ENCODE measurements at places on chromosomes 11 and 22. TPM values are rescaled to one million over a fixed set of nuclear protein-coding genes. Genes with fewer than 3 reads are reported as not detected.

GRCh38 chr22:50526108-50526833 lies 873 bp upstream of the SCO2 start:
- H3K27me3 ChIP-seq = no peaks in the 10 kb centered on the region
- H3K27ac ChIP-seq = peak overlapping the region; percentile 93
- DNase-seq = peak; percentile 94

- DNase-seq = peak; percentile 78
- peak within 1 kb of the TSS; percentile 96 for H3K4me3 ChIP-seq
- H3K36me3 ChIP-seq = no peaks in the 10 kb centered on the region
- H3K4me1 ChIP-seq = peaks cover 43% of the 10 kb centered on the region
- H3K27me3 ChIP-seq = no peaks in the 10 kb centered on the region
- H3K27ac ChIP-seq = peak within 1 kb of the TSS; percentile 91
Observed at GRCh38 chr22:43151251-43152002, at the start of gene TSPO. TSS of gene TSPO (plus strand) at chr22:43151559. CDS start at chr22:43159239, 7,680 bp downstream.

DNA sequence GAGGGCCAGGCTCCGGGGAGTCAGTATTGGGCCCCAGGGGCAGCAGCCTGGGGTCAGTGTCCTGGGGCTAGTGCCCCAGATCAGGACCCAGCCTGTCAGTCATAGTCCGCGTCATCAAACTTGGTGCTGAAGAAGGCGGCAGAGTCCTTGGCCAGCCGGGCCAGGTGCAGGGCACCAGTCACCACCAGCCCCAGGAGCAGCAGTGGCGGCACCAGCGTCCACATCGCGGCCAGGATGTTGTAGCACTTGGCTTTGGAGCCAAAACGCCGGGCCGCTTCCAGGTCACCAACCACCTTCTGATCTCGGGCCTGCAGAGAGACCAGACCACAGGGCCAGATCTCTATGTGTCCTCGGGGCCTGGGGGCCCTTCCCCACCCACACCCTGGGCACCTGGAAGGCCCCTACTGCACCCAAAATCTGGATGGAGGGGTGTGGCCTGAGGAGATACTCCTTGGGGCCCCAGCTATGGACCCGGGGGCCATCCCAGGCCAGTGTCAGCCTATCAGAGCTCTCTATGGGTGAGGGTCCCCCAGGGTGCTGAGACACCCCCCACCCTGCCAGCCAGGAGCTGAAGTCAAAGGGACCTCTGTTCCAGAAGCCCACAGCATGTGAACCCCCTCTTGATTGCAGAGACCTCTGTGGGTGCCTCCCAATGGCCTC lies 790 bp downstream of the IFITM5 start:
- H3K36me3 ChIP-seq = no peaks in the 10 kb centered on the region
- H3K27ac ChIP-seq = no peak overlapping the region
- H3K4me3 ChIP-seq = peak overlapping the region; percentile 62
- DNase-seq = no peak

GRCh38 chr11:95154514-95154913 lies 64.9 kb downstream of the ENDOD1 start:
- H3K4me1 ChIP-seq = peaks cover 47% of the 10 kb centered on the region
- H3K27me3 ChIP-seq = no peaks in the 10 kb centered on the region

SCGB1A1 gene
- not detected for total RNA-seq

SYNGR1 gene
- total RNA-seq = 5.3 TPM

DNA sequence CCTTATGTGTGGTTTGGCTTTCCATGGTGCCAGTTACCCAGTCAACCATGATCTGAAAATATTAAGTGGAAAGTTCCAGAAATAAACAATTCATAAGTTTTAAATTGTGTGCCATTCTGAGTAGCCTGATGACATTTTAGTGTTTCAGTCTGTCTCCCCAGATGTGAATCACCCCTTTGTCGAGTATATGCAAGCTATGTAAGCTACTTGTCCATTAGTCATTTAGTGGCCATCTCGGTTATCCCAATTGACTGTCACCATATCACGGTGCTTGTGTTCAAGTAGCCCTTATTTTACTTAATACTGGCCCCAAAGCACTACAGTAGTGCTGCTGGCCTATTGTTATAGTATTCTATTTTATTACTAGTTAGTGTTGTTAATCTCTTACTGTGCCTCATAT lies 44.9 kb downstream of the ATG16L2 start:
- H3K27ac ChIP-seq = no peak overlapping the region
- no peaks in the 10 kb centered on the region for H3K27me3 ChIP-seq
- DNase-seq = no peak
- H3K4me3 ChIP-seq = no peak overlapping the region
- no peaks in the 10 kb centered on the region for H3K4me1 ChIP-seq

GRCh38 chr11:96052921-96053651 lies 129.2 kb upstream of the MTMR2 start:
- peaks cover 79% of the 10 kb centered on the region for H3K4me1 ChIP-seq
- peak overlapping the region; percentile 26 for H3K4me3 ChIP-seq
- DNase-seq = no peak
- no peaks in the 10 kb centered on the region for H3K27me3 ChIP-seq
- peak overlapping the region; percentile 95 for H3K27ac ChIP-seq

- no peak overlapping the region for H3K27ac ChIP-seq
- no peaks in the 10 kb centered on the region for H3K27me3 ChIP-seq
- no peak for DNase-seq
- H3K4me1 ChIP-seq = peaks cover 48% of the 10 kb centered on the region
- no peaks in the 10 kb centered on the region for H3K36me3 ChIP-seq
Observed at GRCh38 chr11:73752903-73753302, 8.0 kb downstream of the RAB6A start.

GRCh38 chr11:112541140-112542046 lies 280.7 kb upstream of the PLET1 start:
- peaks cover 4% of the 10 kb centered on the region for H3K27me3 ChIP-seq
- peaks cover 2% of the 10 kb centered on the region for H3K36me3 ChIP-seq
- H3K4me1 ChIP-seq = peaks cover 41% of the 10 kb centered on the region

- no peaks in the 10 kb centered on the region for H3K36me3 ChIP-seq
- no peaks in the 10 kb centered on the region for H3K4me1 ChIP-seq
- H3K27ac ChIP-seq = no peak overlapping the region
- no peak for DNase-seq
- no peak overlapping the region for H3K4me3 ChIP-seq
- H3K27me3 ChIP-seq = peaks cover 31% of the 10 kb centered on the region
Observed at GRCh38 chr22:35491908-35492380, 48.7 kb upstream of the RASD2 start.
